IPS-NIHi11 (cell line): ENCODE measurements at places on chromosomes 13 and 19.

GRCh38 chr13:24694907-24695306 lies 14.7 kb downstream of the ATP12A start:
- no peak for DNase-seq

DNA sequence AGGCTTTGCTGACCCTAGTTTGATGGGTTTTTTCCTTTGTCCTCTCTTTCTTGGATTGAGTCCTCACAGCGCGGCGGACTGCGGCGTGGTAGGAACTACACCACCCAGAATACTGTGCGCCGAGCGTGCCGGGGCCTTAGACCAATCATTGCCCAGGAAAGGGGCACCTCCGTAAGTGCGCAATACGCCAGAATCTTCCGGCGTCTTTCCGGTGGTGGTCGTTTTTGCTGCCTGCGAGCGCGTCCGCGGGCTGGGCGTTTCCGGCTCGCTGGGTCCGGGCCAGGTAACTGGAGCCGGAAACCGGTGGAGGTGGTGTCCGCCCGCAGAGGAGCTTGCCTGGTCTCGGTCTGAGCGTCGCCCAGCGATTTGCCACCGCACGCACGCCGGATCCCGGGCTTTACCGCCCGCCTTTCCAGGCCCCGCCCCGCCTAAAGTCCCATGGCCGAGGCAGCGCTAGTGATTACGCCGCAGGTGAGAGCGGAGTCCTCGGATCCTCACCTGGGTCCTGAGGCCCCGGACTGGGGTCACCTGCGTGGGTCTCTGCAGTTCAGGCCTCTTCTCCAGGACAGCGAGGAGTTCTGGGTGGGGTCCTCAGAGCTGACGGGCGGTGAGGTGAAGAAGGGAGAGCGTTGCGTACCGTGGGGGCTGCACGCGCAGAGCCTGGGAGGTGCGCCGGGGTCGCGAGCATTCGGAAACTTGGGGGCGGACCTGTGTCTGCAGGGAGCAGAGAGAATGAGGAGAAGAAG lies at the start of gene ZNF549:
Gene ZNF549, plus strand, starts transcription at position 221 of the 746 bp plus-strand sequence. Its CDS starts 218 bp downstream, at position 439.
- peak; percentile 99 for DNase-seq

DNA sequence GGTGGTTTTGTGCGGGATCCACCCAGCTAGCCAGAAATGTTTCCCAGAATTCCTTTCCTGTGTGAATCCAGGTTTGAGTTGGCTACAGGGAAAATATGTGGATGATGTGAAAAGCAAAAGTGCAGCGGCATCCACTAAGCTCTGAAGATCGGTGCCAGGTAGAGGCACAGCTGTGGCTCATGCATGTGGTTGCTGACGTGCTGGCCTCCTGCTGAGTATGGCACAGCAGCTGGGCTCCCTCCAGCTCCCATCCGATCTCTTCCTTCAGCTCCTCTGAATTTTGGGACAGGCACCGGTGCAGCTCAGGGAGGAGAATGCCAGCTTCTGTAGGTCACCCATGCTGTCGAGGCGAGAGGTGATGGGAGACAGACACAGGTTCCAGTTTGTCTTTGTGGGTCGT lies 84.0 kb upstream of the GSX1 start:
- no peak for DNase-seq

DNA sequence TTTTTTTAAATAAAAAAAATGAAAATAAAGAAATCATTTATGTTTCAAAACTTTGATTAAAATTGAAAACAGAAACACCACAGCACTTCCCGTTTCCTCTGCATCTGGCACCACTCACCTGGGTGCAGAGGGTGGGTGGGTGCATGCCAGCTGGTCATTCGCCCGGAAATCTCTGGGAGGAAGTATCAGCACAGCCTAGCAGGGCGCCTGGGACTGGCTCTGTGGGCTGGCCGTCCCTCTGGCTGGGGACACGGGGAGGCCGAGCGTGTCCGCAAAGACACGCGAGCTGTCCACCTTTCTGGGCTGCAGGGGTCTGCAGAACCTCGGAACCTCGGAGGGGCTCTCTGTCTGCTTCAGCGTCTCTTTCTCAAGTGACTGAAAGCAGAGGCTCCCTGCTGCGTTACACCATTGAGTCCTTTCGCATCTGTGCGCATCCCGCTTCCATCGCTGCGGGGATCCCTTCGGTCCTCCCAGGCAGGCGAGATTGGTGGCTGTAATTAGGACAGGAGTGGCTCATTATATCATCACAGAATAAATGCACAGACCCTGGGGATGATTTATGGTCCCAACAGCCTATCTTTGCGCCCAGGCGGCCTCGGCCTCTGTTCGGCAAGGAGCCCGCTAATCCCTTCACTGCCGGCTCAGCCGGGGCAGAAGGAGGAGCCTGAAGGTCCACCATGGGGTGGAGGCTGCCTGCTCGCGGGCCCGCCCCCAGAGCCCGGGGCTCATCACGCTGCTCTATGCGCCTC lies 17.2 kb downstream of the CRTC1 start:
- peak; percentile 91 for DNase-seq

GRCh38 chr13:100646030-100646673 lies 28.4 kb downstream of the TMTC4 start:
- DNase-seq, result peak; percentile 39

DNA sequence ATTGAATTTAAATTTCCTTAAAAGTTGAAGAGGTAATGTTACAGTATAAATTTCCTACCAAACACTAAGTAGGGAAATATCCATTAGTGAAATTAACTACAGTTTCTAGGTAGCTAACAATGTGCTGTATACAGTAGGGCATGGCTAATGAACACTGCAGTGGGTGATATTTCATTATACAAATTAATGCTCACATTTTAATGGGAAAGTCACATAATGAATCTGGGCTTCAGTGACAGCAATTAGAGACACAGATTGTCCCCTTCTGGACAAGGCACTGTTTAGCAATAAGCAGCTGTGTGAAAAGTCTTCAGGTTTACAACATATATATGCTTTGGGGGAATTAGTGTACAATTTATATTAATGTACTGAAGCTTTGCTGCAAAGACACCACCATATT lies 169.4 kb downstream of the ZNF536 start:
- DNase-seq, result no peak

DNA sequence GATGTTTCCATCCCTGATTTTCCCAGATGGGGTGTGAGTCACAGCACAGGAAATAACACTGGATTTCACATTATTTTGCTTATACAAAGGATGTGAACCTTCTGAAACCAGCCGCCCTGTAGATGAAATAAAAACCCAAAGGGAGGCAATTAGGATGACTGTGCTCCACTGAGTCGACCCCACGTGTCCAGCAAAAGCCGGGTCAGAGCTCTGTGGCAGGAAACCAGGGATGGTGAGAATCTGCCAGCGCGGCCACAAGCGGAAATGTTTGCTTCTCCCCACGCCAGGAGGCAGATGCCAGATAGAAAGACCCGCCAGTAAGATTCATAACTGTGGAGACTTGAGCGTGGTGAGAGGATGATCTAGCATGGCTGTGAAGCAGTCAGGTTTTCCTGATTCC lies 764.4 kb downstream of the LIG4 start:
- no peak for DNase-seq

- DNase-seq, result no peak
These were observed 93.9 kb downstream of the COL4A2 start for GRCh38 chr13:110400786-110401533.

DNA sequence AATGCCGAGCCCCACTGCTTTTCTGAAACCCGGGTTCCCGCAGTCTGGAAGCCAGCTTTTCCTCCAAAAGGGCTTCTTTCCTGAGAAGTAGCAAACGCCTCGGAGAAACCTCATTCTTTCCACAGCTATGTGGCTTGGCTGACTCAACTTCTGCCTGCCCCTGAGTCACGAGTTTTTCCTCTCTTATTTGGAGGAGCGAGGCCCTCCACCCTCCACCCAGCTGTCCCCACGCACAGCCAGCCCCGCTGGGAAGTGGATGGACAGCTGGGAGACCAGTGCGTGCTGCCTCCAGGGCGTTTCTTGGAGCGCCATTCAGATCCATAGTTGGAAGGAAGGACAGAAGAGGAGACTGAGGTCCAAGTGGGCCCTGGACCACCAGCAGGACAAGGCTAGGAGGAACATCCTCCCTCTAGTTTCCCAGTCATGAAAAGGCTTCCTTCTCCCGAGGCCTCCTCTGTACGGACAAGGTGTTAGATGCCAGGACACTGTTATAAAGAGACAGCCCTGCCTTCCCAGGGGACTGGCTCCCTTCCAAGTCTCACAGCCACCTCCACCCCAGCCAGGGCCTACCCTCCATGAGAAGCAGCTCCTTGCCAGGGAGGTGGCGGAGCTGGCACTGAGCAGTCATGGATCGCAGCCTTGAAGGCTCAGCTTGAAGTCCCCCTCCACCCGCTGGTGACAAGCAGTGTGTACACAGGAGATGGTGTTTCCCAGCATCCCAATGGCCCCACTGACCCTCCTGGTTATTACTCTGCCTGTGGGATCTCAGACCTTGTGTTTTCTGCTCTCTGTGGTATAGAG lies 2.5 kb upstream of the PLEKHF1 start:
- no peak for DNase-seq
